T-helper 9 cell (primary cell): ENCODE measurements at places on chromosomes 3 and 15.

DNA sequence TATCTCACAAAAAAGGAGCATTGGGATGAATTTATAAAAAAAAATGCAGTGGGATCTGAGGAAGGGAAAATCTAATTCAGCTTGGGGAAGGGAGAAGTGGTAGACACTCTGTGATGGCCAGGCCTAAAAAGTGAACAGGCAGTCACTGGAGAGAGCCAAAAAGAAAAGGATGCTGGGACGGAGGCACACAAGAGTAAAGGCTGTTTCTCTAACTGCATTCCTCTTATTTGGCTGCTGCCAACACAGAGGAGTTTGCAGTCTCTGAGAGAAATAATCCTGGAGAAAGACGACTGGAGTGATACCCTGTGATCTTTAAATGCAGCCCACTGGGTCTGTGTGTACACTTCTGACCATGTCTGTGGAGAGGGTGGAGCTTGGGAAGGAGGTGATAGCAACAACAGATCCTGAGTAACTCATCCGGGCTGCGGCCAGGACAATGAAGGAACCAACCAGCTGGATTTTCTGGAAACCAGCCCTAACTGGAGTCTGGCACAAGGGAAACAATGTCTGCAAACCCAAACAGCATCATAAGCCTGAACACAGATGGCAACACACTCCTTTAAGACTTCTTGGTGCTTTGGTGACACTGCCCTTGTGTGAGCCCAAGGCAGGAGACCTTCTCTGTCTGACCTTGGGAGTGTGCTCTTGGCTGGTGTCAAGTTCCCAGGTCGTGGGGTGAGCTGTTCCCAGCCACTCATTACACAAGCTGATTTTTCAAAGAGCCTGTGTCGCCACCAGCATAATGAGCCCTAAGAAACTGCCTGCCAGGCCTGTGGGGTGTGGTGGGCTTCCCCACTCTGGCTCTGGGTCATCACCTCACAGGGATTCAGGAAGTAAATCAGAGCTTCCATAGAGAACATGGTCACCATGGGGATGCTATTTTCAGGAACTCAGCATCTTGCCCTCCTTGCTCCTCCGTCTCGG, 8.0 kb downstream of the FYCO1 start:
- DNase-seq, result no peak

DNA sequence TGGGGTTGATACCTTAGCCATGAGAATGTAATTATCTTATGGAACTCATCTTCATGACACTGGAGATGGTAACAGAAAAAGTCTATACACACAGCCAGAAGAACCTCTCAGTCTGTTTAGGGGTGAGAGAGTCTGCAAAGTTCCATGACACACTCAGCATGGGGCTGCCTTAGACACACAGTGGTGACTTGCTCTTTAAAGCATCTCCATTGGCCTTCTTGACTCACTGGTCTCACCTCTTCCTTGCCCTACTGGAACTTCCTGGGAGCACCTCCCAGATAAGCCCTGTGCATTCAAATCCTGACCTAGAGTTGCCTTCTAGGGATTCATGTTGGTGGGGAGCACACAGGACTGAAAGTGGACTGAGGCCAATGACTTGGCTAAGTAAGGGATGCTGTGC, 9.3 kb downstream of the MAGI1 start:
- no peak for DNase-seq

GRCh38 chr3:86890741-86891396, 100.1 kb downstream of the VGLL3 start:
- DNase-seq, result no peak

DNA sequence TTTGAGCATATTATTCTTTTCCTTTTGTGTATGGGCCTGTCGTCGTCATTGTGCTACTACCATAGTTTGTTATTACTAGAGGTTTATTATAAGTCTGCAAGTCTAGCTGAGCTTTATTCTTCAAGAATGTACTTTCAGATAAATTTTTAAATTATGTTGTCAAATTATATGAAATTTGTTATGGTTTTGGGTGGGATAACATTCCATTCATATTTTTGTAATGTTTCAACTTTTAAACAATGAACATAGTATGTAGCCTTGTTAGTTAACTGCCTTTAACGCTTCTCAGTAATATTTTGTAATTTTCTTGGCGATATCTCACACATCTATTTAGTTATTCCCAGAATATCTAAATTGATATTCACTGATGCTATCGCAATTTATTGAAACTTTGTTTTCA, 41.6 kb upstream of the GOLGA8B start:
- DNase-seq, result no peak

DNA sequence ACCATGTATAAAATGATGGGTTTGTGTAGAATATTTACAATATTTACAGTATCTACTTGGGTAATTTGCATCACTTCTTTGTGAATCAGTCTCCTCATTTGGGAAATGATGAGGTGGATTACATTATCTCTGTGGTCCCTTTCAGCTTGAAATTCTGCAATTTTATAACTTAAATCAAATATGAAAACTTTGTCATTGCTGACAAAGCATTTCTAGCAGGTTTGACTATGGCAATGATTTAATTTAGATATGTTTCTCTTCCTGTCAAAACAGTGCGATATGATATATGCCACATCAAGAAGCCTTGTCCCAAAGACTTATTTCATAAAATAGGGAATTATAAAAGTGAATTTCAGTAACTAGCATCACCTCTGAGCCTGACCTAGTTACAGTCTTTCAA, 315.8 kb upstream of the MEIS2 start:
- DNase-seq, result no peak

DNA sequence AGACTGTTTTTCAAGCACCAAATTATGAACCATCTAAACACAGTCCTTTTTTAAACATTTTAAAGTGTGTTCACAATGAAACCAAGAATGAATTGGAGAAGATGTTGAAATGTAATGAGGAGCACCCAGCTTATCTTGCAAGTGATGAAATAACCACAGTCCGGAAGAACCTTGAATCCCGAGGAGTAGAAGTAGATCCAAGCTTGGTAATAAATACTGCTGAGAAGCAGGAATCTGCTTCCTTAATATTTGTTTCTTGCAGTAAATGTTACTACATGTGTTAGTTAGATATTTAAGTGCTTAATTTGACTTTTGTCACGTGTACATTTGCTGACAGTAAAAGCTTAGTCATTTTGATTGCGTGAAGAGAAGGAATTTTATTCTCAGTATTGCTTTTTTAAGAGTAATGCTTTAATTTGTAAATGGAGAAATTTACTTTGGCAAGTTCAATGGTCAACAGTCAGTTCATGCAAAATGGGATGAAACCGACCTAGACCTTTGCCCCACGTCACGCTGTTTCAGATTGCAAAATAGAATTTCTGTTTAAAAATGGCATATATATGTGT, 69.8 kb downstream of the OPA1 start:
- DNase-seq, result no peak
